Stimulated activated CD8-positive, alpha-beta memory T cell treated with anti-CD3 and anti-CD28 coated beads, Interleukin-4, amount 100 ng/mL, for 1 hour (primary cell): ENCODE measurements at places on chromosomes 3 and 15.

DNA sequence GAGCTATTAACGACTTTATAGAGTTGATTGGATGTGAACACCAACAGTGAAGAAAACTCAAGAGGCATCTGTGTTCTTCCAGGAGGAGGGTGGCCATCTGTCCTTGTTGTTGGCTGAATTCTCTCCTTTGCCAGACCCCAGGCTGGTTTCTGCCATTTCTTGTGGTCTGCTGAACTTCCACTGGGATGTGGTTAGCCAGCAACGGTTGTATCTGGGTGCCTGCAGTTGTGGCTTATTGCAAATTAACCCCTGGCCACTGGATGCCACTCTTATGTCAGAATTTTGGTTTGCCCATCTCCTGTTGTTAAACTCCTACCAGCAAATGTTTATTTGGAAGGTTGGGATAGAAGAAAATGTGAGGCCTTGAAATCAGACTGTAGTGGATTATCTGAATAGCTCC lies 163.6 kb upstream of the TBC1D5 start:
- DNase-seq, result no peak

- DNase-seq, result no peak
These were observed 15.1 kb upstream of the TCAIM start for GRCh38 chr3:44323341-44323955.

- no peak for DNase-seq
These were observed 229.3 kb downstream of the TAFA4 start for GRCh38 chr3:68703066-68703465.

DNA sequence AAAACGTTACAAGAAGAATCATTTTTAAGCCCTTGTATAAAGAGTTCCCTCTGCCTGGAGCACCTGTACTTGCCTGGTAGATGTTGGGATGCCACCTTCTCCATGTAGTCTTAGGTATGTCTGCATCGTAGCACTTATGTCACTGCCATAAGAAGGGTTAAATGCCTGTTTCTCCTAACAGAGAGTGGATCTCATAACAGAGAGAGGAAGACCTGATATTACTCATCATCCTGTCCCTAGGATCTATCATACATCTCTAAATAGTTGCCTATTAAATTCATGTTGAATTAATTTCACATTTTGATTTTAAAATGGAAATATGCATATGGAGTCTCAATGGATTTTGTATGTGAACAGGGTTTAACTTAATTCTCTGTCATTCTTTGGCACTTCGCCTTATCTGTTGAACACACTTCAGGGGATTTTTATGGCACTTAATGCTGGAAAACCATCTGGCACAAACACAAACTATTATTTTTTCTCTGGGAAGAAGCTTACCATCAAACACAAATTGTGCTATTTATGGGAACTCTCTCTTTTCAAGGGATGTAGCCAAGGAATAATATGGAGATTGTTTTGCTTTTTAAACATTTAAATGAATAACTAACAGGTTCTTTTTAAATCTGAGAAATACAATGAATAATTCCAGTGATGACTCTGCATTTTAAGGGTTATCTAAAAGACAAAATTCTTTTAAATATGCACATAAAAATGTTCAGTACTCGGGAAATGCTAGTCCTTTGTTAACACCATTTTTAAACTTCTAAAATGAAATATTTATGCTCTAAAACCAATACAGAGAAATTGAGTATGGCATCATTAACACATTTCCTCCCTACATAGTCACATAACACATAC lies 230.7 kb downstream of the ZNF385D start:
- DNase-seq, result no peak

- DNase-seq, result no peak
These were observed 16.5 kb upstream of the VGLL4 start for GRCh38 chr3:11660242-11660641.

GRCh38 chr15:82656641-82657266 lies 9.6 kb upstream of the CPEB1 start:
- no peak for DNase-seq

DNA sequence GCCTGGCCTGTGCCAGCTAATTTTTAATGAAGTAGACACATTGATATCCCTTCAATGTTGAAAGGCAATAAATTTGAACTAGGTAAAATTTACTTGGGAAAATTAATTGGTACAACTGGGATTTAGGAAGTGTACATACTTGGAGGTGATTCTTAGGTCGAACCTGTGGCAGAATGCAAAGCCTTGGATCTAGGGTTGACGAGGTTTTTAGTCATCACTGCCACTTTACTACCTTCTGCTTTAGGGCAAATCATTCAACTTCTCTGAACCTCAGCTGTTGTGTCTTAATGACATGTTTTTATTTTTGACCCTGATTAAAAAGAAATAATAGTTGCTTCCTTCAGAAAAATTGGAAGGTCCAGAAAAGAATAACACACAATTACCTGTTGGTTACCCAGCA lies 2.5 kb downstream of the APPL1 start:
- no peak for DNase-seq

DNA sequence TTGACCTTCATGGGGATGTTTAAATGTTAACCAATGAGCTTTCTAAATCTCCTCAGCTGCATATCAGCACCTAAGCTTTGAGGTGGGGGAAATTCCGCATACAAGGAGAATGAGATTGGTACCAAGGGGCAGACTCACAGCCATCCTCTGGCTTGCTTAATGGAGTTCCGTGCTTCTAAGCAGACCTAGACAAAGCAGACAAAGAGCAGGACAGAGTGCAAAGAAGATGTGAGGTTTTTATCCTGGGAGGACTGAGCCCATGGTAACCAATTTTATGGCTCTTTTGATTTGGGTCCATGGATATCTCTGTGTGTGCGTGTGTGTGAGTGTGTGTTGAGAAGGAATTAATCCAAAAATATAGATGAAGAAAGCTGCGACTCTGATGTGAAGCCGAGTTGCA lies 7.5 kb downstream of the TAFA4 start:
- no peak for DNase-seq

DNA sequence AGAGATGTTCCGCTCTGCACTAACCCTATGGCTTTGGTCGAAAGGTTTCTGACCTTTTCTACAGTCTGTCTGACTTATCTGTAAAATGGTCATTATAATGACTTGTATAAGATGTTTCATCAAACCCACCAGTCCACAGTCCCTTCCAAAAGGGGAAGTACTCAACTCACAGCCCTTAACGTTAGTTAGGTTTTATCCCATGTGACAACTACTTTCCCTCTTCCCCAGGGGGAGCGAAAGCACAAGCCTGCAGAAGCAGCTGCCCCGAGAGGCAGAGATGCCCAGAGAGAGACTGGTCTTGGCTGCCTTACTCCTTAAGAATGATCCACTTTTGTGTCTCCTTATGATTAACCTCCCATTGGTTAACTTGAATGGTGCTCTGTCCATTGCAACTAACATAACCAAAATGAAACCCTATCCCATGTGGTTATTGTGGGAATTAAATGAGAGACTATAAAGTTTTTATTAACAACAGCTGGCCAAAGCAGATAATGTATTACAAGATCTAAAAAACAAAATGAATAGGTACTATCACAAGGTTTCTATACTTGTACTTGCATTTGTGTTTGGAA lies 6.4 kb downstream of the ASTE1 start:
- no peak for DNase-seq

DNA sequence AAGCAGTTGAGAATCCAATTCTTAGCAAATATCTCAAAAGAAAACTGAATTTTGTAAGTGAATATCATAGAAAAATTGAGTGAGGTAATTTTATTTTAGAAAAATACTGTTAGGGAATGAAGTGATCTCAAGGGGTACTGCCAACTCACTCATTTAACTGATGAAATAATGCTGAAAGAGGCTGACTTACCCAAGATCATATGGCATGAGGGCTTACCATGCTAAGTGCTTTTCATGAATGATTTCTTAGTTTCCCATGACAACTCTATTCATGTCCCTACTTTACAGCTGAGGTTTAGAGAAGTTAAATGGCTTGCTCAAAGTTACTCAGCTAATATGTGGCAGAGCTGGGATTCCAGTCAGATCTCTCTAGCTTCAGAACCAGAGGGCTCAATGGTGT lies 30.6 kb downstream of the CCDC14 start:
- no peak for DNase-seq

- no peak for DNase-seq
These were observed 301.7 kb downstream of the NTRK3 start for GRCh38 chr15:87954793-87955192.

GRCh38 chr3:41441139-41441538 lies 241.8 kb downstream of the CTNNB1 start:
- no peak for DNase-seq

DNA sequence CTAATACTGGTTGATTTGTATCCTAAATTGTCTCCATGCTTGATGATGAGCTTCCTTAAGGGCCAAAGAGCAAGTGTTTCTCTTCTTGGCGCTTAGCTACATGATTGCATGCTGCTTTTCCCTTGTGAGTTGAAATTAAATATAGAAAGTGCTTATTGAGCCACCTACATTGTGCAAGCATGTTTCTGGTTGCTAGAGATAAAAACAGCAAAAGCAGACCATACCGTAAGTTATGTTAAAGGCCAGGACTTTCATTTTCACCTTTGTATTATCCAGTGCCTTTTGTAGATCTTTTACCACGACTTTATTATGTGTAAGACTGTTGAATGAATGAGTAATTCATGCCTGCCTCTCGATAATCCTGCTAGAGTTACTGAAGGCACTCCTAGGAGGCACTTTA lies 41.9 kb upstream of the CCNB2 start:
- DNase-seq, result no peak

DNA sequence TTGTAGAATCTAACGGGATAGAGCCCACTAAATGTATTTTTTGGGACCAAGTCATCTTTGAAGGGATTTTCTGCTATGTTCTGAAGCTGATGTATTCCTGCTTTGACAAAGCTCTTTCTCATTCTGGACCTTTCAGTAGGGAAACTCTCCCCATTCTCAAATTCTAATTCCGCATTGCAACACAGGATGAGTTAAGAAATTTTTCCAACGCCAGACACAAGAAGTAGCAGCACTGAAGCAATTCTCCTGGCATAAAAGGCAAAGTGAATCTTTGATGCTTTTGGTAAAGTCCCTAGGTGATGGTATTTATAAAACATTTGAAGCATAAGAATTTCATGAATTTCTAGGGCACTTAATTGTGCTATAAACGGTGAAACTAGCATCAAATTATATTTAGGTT lies 76.8 kb downstream of the ZPLD1 start:
- DNase-seq, result no peak

DNA sequence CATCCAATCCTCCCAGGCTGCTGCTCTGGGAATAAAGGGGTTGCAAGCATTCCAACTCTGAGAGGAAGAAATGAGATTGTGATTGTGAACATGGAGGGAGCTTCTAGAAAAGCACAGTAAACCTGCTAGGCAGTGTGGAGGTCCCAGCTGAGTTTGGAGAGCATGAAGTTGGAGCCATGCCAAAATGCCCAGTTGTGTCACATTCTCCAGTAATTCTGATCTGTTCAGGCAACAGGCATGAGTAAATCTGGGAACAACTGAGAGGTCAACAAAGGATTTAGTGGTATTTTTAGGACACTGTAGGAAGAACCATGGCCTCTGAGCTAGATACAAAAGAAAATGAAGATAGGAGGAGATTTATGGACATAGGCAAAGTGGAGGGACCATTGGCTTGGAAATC lies 74.7 kb downstream of the CYP19A1 start:
- DNase-seq, result no peak

DNA sequence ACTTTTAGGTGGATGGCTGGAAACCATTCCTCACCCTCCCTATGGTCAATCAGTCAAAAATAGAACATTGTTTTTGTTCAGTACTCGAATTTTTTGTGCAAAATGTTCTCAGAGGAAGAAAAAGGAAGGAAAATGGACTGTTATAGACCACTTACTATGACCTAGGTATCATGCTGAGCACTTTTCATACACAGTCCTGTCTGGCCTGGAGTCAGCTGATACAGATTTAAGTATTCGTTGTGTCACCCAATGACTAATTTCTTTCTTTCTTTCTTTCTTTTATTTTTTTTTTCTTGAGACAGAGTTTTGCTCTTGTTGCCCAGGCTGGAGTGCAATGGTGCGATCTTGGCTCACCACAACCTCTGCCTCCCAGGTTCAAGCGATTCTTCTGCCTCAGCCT lies 29.1 kb upstream of the TNIK start:
- no peak for DNase-seq

- no peak for DNase-seq
These were observed 35.5 kb upstream of the TIMP4 start for GRCh38 chr3:12194209-12194608.

DNA sequence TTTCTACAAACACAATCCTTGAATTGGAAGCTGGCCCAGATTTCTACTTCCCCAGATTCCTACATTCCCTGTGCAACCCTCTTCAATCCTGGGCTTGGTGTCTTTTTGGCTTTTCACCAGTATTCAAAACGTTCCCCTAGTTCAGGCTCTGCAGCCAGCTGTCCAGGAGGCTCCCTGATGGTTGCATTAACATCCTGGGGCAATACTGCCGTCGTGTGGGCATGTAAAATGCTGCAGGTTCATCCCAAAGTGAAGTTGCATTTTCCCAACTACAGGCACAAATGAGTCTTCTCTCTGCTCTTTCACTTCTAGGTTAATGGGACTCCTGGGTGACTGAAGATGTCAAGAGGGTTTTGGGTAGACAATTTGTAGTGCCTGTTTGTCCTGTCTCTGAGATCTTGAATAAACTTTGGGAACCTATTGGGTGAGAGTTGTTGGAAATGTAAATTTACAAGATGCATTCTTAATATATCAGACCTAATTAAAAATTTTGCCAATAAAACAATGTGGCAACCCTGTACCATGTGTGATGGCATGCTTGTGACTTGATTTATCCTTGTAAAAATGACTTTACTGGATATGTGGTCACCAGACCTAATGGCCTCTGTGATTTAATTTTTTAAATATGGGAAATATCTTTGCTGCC lies 28.6 kb downstream of the SOX14 start:
- DNase-seq, result no peak

- no peak for DNase-seq
These were observed 89.7 kb upstream of the KLF13 start for GRCh38 chr15:31237043-31237324.

GRCh38 chr3:42115215-42115614 lies 24.1 kb downstream of the TRAK1 start:
- DNase-seq, result no peak

DNA sequence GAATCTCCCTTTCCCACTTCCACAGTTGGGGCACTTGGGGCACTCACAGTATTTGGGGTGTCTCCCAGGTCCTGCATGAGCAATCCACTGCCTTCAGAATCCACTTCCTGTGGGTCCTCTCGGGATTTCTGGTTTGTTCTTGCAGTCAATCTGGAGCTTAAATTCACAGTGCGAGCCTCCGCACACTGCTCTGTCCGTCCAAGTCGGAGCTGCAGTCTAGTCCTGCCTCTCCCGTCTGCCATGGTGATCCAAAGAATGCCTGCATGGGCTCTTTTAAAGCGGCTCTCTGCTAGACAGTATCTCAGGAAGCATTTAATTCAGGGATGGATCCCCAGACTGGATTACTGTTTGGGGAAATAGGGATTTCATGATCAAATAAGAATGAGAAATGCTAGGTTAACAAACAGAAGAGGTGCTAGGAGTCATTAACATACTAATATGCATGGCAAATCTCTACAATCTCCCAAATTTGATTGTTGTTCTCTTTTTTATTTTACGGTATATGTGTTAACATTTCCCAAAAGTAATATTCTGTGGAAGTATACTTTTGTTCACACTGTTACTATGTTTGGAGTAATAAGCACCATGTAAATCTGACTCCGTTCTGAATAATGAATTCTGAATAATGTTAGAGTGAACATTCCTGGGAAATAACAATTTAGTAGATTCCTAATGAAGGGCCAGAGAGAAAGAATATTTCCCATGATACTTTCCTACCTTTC lies 142.5 kb downstream of the HCN4 start:
- DNase-seq, result no peak

- no peak for DNase-seq
These were observed 5.5 kb downstream of the MYO5A start for GRCh38 chr15:52523192-52523591.

GRCh38 chr3:141268306-141268705 lies 36.7 kb downstream of the PXYLP1 start:
- DNase-seq, result no peak
